ENCODE measurements at places on chromosomes 11 and 22. TPM values are rescaled to one million over a fixed set of nuclear protein-coding genes. Genes with fewer than 3 reads are reported as not detected.

The SBF1 gene
- total RNA-seq, result 29.9 TPM

The TECTA gene
- 0.04 TPM for total RNA-seq

The SAA1 gene
- total RNA-seq, result 0.91 TPM

The MMP8 gene
- total RNA-seq, result not detected

The TP53I11 gene
- 43.6 TPM for total RNA-seq

The KCNQ1OT1 gene
- total RNA-seq, result 0.07 TPM

All from A549 treated with ZK216348 at 1 μM for 4 hours (cell line).